ENCODE measurements at places on chromosomes 5 and 9. TPM values are rescaled to one million over a fixed set of nuclear protein-coding genes. Genes with fewer than 3 reads are reported as not detected.

Gene BARHL1
- not detected for polyA plus RNA-seq

DNA sequence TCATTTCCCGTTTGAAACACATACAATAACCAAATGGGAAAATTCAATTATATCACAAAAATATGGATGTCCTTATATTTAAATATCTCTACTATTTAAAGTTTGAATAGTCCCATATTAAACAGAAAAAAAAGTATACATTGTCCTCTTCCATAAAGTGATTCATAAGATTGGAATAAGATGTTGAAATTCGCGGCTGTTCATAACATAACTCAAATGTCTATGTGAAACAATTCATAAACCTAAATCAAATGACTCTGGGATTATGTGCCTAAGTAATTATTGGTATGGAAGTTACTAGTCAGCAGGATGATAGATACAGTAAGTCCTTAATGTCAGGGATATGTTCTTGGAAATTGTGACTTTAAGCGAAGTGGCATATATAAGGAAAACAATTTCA is 3.9 kb upstream of the EFNA5 start:
- DNase-seq = no peak

DNA sequence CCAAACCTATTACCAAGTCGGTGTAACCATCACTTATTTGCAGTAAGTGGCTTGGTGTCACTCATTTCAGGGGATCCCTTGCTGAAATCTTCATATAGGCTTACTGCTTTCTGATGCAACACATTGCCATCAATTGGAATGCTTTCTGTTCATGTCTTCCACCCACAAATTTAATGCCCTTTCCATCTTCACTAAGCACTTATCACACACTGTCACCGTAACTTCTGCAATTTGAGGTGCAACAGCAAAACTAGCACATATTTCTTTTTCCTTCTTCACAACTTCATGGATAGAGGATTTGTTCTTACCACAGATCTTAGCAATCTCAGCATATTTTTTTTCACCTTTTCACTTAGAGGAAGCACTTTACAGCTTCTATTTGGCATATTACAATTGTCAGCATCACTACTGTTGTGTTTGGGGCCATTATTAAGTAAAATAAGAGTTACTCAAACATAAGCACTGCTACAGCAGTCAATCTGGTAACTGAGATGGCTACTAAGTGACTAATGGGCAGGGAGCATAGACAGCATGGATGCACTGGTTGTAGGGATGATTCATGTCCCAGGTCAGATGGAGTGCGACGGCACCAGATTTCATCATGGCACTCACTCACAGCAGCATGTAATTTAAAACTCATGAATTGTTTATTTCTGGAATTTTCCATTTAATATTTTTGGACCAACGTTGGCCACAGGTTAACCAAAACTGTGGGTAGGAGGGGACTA is 70.1 kb downstream of the PIP5K1B start:
- no peak for DNase-seq

GRCh38 chr9:68643901-68644809 is 60.9 kb upstream of the PIP5K1B start:
- no peak for DNase-seq

DNA sequence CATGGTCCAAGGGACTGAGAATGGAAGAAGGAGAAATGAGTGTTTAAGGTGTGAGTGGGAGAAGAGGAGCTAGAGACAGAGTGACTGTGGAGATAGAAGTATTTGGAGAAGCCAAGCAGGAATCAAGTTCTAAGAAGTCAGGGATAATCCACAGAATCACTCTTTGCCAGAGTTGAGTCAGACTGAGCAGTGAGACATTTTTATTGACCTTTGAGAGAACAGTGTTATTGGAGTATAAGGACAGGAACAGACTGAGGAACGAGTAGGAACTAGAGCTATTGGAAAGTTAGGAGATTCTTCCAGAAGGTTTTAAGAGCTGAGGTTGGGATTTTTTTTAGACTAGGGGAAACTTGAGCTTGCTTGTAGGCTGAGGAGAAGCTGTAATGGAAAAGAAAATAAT is 37.2 kb downstream of the RCL1 start:
- DNase-seq = no peak

Gene ASTN2
- polyA plus RNA-seq = 6.6 TPM

DNA sequence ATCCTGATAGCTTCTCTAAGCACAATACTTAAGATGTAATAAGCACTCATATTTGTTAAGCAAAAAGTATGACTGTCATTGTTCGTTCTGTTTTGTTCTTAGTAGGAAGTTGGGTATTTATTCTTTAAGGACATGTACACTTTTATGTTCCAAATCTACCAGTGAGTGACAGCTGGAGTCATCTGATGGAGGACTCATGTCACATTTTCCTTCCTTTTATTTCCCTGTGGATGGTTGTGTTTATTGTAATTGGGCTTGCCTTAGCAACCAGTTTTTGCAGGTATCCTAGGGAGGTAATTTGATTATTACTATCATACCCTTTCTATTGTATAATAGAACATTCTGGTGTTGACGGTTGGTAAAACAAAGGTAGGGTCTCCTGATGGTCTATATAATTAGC is 145.7 kb downstream of the ZSWIM6 start:
- no peak for DNase-seq

Gene SLC34A1
- not detected for polyA plus RNA-seq

Gene CCDC171
- polyA plus RNA-seq = 0.72 TPM

Gene LOX
- polyA plus RNA-seq = 228 TPM

DNA sequence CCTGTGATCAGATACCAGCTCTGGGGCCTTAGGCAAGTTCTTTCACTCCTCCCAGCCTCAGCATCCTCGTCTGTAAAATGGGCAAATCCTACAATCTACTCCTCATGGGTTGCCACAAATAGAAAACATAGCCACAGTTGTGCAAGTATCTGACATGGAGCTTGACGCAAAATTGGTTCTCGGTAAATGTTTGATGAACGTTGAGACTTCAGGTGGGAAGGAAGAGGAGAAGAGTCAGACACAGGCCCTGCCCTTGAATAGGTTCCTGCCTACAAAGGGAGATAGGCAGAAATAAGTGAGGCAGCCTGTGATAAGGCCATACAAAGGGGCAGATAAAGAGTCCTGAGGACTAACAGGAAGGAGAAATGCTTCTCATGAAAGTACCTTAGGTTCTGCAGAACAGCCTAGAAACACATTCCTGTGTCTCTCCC is 26.1 kb upstream of the CPEB4 start:
- DNase-seq = no peak

- DNase-seq = no peak
Observed at GRCh38 chr5:82295959-82296531, 17.9 kb upstream of the RPS23 start.

- DNase-seq = no peak
Observed at GRCh38 chr9:25261445-25261844, 416.8 kb downstream of the TUSC1 start.

- DNase-seq = no peak
Observed at GRCh38 chr5:36152324-36153297, 700 bp downstream of the SKP2 start.

DNA sequence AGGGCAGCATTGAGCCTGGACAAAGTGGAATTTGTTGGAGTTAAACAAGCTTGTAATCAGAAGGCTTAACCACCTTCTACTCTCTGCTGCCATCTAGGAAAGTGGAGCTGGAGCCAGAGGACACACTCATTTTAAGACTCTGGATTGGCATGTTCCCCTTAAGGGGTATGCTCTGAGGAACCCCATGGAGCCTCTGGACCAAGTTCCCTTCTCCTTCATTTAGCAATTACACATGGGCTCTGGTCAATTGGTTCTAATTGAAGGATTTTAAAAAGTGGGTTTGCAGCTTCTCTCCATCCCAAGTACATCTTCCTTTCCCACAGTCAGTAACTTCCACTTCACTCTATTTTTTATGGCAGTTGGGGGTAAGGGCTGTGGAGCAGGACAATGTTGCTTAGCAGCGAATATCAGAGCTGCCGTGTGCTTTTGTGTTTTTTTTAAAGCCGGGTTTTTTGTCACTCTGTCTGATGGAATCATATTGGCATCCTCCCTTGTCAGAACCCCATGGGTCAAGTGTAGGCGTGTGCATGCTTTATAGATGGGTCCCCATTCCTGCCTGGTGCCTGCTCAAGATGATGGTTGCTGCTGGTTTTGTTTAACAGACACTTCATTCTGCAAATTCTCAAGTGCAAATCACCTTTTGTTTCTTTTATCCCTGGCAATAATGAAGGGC is 330.7 kb upstream of the ADAMTSL1 start:
- DNase-seq = no peak

GRCh38 chr5:173913686-173914321 is 25.7 kb downstream of the CPEB4 start:
- DNase-seq = no peak

GRCh38 chr9:108551030-108551841 is 304.6 kb downstream of the ACTL7B start:
- peak; percentile 73 for DNase-seq

Gene PCDHGB7
- polyA plus RNA-seq = 16.2 TPM

- DNase-seq = no peak
Observed at GRCh38 chr5:109668237-109668636, 21.5 kb upstream of the MAN2A1 start.

Gene ABL1
- 51.3 TPM for polyA plus RNA-seq

Gene CATSPER3
- 0.22 TPM for polyA plus RNA-seq

- DNase-seq = no peak
Observed at GRCh38 chr5:159338118-159338517, 7.8 kb upstream of the IL12B start.

DNA sequence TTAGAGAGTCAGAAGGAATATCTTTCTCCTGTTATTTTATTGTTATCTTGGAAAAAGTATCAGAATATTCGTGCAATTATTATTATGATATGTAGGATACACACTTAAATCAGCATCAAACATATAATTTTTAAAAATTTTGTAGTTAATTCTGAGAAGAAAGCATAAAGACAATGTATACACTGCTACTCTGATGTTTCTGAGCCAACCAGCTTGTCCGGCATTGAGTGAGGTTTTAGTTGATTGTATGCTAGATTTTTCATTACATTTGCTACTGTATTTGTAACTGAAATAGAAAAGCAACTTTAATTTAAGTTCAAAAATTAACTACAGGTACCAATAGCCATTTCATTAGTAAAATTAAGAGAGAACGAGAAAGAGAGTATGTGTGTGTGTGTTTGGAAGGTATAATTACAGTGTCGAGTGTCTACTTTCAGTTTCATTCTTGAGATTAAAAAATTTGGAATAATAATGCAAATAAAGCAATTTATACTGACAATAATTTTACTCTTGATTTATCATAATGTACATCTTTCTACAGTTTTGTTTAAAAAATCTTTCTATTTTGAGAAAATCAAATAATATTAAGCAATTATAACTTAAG is 160.4 kb upstream of the CDH12 start:
- no peak for DNase-seq

DNA sequence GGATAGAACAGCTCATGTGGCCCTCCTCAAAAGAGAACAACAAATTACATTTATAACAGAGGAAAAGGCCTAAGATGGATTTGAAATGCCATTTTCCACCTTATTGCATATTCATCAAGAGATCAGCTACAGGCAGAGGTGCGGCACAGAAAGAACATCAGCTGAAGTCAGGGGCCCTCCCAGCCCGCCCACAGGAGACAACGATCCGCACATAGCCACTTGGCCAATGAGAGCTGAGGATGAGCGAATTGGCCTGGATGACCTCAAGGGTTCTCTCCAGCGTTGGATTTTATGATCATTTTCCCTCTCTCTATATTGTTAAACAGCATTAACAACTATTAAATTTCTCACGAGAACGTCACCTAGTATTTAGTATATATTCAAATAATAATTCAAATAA is 97.6 kb downstream of the GNAQ start:
- no peak for DNase-seq

Gene DAB2
- 177 TPM for polyA plus RNA-seq

DNA sequence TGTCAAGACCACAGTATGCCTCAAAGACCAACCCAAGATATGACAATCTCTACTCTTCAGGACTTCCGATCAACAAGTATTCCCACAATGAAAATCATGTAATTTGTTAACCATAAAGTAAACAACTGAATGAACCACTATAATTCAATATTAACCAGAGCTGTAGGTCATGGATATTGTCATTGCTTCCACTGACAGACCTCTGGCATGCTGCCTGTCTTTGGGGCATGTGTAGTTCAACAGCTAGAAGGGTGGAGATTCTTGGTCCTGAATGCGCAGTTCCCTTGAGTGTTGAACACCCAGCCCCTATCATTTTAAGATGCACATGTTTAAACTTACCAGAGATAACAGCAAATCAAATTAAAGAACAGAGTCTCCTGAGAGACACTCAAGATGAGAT is 283.0 kb downstream of the CEMIP2 start:
- DNase-seq = no peak

GRCh38 chr9:113705928-113706519 is 170.1 kb upstream of the ZNF618 start:
- DNase-seq = no peak

GRCh38 chr9:38412751-38413150 is 11.5 kb downstream of the IGFBPL1 start:
- DNase-seq = no peak

- peak; percentile 83 for DNase-seq
Observed at GRCh38 chr9:137482094-137482781, 23.1 kb upstream of the NSMF start.

GRCh38 chr9:36968574-36969215 is 65.4 kb downstream of the PAX5 start:
- no peak for DNase-seq

GRCh38 chr5:153831973-153832372 is 206.7 kb downstream of the FAM114A2 start:
- DNase-seq = no peak

- DNase-seq = no peak
Observed at GRCh38 chr5:80481019-80481893, 6.6 kb upstream of the FAM151B start.

Gene AGXT2
- polyA plus RNA-seq = not detected

DNA sequence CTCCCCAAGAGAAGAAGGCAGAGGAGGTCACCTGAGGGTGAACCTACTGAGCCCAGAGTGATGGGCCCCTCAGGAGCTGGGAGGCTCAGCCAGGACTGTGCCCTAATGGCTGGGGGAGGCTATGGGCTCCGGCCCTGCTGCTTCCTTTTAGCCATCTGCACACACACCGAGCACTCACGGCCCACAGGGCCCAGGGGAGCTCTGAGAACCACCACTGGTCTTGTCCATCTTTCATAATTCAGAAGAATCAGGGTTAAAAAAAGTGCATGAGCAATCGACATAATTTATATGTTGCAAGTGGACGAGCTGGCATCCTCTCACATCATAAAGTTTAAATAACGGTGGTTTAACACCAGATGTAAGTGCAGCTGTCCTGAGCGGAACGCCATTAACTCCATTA is 162.1 kb downstream of the FSTL4 start:
- no peak for DNase-seq

- DNase-seq = no peak
Observed at GRCh38 chr9:108674766-108675530, 180.8 kb downstream of the ACTL7B start.

Gene PCDHGB2
- polyA plus RNA-seq = 4.6 TPM

Gene SGCD
- 19.7 TPM for polyA plus RNA-seq

DNA sequence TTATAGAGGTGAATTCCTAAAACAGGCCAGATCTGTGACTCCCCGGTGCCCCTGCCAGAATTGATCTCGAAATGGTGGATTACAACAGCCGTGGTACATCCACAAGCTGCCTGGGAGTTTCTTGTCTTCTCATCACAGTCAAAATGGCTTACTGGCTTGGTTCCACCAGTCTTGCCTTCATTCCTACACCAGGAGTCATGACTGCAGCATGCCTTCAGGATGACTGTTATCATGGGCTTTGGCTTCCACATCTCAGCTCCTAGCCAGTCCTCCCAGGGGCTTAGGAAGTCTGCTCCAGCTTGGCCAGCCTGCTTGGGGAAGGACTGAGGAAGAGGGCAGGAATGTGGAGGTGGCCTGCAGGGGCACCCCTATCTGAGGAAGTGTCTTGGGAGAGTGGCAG is 132.9 kb upstream of the NR3C1 start:
- peak; percentile 96 for DNase-seq

GRCh38 chr9:22454016-22454415 is 7.4 kb downstream of the DMRTA1 start:
- DNase-seq = no peak

- peak; percentile 13 for DNase-seq
Observed at GRCh38 chr9:89602978-89603766, 1.6 kb upstream of the GADD45G start.

Gene LCN15
- not detected for polyA plus RNA-seq
